ENCODE measurements at places on chromosomes 7 and 10. TPM values are rescaled to one million over a fixed set of nuclear protein-coding genes. Genes with fewer than 3 reads are reported as not detected.

DNA sequence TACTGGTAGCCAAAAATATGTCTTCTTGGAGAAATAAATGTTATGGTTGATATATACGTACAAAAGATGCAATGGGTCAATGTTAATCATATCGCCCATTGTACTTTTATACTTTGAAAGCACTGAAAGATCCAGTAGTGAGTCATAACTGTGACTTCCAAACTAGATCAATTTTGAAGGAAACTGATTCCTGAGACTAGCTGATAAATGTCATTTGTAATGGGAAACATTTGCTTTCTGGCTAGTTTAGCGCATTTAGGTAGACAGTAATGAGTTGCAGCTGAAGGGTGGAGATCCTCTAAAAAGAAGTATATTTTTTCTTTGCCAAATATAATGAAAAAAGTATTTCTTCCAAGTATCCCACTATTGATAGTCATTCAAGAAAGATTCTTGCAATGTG lies 53.5 kb upstream of the ARHGAP21 start:
- no peak for DNase-seq

GRCh38 chr10:121648059-121648458 lies 49.8 kb upstream of the FGFR2 start:
- no peak for DNase-seq

- no peak for DNase-seq
Observed at GRCh38 chr7:129689995-129690581, 78.6 kb downstream of the NRF1 start.

GRCh38 chr10:122733443-122733842 lies 33.8 kb upstream of the C10orf120 start:
- DNase-seq, result no peak

GRCh38 chr10:100566561-100566960 lies 30.8 kb downstream of the HIF1AN start:
- DNase-seq, result no peak

- DNase-seq, result peak; percentile 55
Observed at GRCh38 chr10:13536674-13537366, 8.0 kb upstream of the BEND7 start.

DNA sequence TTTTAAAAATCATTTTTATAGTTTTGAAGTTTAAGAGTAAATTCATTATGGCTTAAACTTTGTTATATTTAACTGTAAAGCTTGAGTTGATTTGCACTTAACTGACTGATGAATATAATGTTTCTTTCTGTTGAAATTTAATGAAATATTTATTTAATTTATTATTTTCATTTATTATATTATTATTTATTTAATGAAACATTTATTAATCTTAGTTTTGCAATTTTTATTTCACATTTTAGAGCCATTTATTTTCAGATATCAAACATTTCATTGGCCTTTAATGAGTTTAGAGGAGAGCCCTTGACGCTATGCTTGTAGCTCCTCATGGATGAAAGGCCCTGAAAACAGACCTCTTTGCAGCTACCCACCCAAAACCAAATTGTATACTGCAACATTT lies 570.0 kb downstream of the LRMDA start:
- no peak for DNase-seq

DNA sequence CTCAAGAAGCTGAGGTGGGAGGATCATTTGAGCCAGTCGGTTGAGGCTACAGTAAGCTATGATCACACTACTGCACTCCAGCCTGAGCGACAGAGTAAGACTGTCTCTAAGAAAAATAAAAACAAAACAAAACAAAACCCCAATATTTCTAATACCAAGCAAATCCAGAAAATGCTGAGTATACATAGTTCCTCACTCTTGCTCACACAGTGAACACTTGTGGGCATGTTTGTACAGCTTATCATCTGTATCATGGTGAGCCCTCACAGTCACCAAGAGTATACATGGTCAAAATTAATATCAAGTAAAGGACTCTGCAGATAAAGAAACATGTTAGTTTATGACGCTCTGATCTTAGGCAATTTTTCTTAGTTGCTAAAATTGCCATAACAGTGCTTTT lies 41.5 kb upstream of the C10orf67 start:
- DNase-seq, result no peak

GRCh38 chr7:76231071-76231470 lies 29.4 kb downstream of the SRRM3 start:
- DNase-seq, result no peak

GRCh38 chr7:86747698-86748097 lies 104.0 kb downstream of the GRM3 start:
- DNase-seq, result no peak

DNA sequence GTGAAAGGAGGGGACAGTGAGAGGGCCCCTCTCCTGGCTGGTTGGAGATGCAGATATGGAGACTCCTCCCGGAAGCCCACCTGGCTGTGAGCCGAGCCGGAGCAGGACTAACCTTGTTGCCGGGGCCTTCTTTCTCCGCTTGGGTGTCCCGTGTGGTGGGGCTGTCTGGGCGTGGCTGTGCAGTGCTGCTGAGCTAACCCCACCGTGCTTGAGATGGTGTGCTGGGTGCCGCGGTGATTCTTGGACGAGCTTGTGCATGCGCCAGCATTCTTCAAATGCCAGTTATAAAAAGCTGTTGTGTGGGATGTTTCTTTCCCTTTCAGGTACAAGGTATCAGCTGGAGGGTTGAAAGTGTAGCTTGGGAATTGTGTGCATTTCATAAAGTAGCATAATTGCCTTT lies 48.8 kb downstream of the DAGLB start:
- DNase-seq, result peak; percentile 58

The PDZD8 gene
- total RNA-seq, result 16.6 TPM

All from Right ventricle myocardium superior (tissue), 1 donor.